H9 (cell line): ENCODE measurements at places on chromosomes 4 and X. TPM values are rescaled to one million over a fixed set of nuclear protein-coding genes. Genes with fewer than 3 reads are reported as not detected.

DNA sequence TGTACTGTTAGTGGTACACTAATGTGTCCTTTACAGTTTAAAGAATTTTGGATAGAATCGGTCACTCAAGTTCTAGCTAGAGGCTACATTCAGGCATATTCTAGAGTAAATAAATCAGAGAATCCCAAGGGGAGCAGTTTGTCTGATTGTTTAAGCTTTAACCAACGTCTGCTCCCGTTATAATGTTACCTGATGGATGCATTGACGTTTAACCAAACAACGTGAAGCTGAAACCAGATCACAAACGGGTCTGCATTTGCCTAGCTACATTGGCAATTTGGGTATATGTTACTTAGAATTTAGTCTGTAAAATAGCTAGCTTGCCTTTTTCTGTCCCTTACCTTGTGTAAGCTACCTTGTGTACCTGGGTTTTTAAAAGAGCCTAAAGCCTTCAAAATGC lies 1.6 kb downstream of the PI4K2B start:
- H3K4me3 ChIP-seq = peak overlapping the region; percentile 68
- no peaks in the 10 kb centered on the region for H3K27me3 ChIP-seq
- DNase-seq = no peak
- H3K27ac ChIP-seq = no peak overlapping the region

Gene STS
- total RNA-seq = 3.6 and 3.8 TPM in 2 replicates

Gene PCGF3
- 42.6 and 43.1 TPM in 2 replicates for total RNA-seq

Gene GPR34
- total RNA-seq = not detected in 2 replicates

Gene ZNF141
- total RNA-seq = 38.0 and 42.1 TPM in 2 replicates

Gene SPANXD
- not detected in 2 replicates for total RNA-seq
